ENCODE measurements at places on chromosomes 4 and X.

DNA sequence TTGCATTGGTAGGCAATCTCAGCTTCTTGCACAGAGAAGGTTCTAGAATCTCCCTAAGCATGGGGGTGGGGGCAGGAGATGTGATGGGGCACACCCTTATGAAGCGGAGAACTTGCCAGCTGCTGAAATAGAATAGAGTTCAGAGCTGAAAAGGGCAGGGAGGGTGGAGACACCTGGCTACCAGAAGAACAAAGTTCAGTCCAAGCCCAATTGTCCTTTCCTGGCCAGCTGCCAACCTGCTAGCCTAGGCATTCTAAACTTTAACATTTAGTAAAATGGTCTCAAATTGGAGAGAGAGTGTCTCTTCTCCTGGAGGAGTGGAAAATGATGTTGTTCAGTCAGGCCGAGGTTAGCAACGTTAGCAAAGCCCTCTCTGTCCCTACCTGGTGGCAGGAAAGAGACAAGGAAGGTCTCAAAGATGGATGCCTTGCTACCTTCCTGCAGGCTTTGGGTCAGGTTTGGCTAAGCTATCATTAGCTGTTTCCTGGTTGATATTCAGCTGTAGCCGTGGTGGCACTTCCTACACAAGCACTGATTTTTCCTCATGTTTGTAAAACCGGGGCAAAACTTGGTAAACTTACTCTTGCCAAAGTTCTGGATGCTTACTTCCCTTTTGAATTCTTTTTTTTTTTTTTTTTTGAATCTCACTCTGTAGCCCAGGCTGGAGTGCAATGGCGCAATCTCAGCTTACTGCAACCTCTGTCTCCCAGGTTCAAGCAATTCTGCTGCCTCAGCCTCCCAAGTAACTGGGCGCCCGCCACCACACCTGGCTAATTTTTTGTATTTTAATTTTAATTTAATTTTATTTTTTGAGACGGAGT is 34.7 kb upstream of the NYX start:
- no peak for DNase-seq

GRCh38 chrX:23332101-23332887 is 2.4 kb upstream of the PTCHD1 start:
- no peak for DNase-seq

DNA sequence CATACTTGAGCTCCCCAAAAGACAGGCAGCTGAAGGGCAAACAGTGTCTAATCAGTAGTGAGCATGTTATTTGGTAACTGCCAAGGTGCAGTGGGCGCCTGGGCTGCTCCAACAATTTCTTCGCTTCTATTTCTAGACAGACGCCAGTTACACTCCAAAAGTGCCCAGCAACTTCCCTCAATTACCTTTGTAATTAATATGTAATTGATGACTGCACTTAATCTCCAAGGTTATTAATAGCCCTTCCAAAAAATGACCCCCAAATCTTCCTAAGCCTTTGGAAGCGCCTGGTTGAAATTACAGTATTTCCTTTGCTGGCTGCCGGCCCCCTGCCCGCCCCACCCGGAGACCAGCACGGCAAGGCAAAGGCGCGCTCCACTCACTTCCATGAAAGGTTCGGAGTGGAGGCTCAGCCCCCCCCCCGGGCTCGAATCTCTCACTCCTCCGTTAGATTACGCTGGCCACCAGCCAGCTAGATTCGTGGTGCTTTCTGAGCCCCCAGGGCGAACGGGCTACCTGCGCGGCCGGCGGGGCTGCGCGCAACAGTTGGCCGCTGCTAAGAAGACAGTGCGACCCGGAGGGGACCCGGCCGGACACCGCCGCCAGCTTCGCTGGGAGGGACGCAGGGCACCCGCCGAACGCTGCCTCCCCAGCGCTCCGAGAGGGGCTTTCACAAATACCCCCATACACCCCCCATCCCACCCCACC is 1.9 kb downstream of the GPC4 start:
- no peak for DNase-seq

- DNase-seq = no peak
Measured at GRCh38 chr4:7967501-7968261, 28.0 kb upstream of the AFAP1 start.

- DNase-seq = no peak
Measured at GRCh38 chr4:37765741-37766140, 60.7 kb upstream of the PGM2 start.

GRCh38 chrX:44992775-44993174 is 119.8 kb downstream of the KDM6A start:
- DNase-seq = no peak

GRCh38 chrX:16002185-16002584 is 121.2 kb upstream of the GRPR start:
- DNase-seq = no peak

DNA sequence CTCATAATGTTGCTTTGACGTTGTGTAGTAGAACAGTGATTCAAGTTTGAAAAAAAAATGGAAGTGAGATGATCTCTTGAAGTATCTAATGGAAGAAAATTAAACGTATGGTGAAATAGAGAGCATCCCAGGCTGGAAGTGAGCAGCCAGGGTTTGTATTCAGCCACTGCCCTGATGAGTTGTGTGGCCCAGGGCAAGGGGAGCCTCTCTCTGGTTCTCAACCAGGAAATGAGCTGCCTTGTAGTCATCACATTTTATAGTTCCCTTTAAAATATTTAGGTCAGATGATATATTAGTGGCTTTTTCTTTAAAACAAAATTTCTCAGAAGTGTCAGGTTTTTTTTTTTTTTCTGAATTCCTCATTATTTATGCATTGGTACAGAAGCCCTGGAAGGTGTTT is 150.3 kb downstream of the GPAT3 start:
- DNase-seq = no peak

DNA sequence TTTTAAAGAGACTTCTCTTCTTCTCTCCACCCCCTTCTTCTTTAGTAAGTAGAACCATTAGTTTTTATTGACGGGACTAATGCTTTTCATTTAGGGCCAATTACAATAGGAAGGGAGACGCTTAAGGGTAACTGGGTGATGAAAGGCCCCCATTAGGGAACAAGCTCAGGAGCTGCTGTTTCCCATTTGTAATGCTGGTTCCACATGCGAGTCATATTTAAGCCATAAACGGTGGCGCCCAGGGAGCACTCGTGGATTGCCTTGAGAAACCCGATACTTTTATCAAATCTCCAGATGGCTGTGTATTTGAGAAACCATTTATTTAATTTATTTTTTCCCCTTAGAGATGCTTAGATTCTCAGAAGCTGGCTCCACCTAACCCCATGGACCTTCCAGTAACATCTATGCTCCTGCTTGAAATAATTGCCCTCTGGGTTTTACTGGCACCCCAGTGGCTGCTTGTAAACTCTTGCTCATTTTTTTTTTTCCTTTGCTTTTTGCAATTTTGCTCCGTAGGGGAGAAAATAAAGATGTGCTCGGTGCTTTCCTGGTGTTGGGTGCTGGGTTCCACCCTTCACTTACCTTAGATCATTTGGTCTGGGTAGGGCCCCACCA is 124.2 kb upstream of the MSX1 start:
- no peak for DNase-seq

GRCh38 chr4:147944249-147944648 is 212.4 kb downstream of the ARHGAP10 start:
- DNase-seq = no peak

GRCh38 chr4:8010618-8011017 is 71.0 kb upstream of the AFAP1 start:
- DNase-seq = no peak

DNA sequence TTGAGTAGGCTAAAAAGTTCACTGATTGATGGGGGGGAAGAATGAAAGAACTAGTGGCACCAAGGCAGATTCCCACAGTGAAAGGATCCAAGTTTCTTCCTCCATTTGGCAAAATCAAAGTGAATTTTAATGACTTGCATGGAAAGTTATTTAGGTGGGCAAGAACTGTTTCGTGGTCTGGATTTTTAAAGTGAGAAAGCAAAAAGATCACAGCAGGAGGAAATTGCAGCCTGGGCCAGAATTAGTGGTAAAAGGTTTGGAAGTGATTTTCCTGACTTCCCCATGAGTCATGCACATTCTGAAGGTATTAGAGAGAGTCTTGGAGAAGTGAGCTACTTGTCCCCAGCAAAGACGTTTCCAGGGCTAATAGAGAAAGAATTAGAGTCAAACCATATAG is 207.8 kb downstream of the ANTXR2 start:
- DNase-seq = no peak

GRCh38 chr4:114017120-114017917 is 37.9 kb upstream of the ARSJ start:
- no peak for DNase-seq

DNA sequence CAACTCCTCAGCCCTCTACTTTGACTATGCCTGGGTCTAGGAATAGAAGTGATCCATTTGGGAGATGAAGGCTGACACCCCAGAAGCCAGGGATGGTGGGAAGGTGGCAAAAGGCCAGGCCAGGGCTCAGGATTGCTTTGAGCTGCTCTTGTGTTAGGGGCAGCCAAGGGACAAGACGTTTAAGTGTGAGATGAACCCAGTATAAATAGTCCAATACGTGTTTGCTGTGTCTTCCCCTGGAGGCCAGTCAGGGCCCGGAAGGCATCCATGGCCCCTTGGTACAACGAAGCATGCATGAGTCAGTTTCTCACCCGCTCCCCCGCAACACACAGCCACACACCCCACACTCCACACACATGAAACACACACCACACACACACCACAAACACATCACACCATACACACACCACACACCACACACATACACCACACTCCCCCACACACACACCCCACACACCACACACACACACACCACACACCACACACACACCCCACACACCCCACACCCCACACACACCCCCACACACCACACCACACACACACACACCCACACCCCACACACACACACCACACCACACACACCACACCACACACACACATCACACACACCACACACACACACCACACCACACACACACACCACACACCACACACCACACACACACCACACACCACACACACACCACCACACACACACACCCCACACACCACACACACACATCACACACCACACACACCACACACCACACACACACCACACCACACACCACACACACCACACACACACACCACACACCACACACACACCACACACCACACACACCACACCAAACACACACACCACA is 5.1 kb downstream of the STARD8 start:
- no peak for DNase-seq

DNA sequence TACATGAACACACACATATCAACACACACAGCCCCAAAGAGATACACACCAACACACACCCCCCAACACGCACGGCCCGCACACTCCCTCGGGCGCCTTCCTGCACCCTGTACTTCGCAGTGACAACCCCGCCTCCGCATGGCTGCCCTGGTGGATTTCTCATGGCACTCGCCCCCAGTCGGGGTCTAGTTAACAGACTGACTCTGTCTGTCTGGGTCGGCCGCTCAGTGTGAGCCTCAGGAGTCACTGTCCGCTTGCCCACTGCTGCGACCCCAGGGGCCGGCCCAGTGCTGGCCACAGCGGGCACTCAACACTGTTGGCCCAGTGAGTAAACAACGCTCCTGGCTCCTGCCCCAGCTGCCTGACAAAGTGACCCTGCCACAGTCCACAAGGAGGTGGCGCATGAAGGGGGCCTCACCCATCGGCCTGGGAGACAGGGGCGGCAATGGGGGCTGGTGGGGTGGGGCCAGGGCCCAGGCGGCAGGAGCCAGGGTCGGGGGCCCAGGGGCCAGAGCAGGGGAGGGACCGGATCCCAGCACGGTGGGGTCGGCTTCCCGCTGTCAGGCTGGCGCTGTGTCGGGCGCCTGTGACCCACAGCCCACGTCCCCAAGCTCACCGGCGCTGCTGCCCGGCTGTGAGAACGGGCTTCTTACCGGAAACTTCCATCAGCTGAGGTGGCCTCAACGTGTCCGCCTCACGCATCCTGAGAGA is 40.2 kb upstream of the MAN2B2 start:
- DNase-seq = no peak

DNA sequence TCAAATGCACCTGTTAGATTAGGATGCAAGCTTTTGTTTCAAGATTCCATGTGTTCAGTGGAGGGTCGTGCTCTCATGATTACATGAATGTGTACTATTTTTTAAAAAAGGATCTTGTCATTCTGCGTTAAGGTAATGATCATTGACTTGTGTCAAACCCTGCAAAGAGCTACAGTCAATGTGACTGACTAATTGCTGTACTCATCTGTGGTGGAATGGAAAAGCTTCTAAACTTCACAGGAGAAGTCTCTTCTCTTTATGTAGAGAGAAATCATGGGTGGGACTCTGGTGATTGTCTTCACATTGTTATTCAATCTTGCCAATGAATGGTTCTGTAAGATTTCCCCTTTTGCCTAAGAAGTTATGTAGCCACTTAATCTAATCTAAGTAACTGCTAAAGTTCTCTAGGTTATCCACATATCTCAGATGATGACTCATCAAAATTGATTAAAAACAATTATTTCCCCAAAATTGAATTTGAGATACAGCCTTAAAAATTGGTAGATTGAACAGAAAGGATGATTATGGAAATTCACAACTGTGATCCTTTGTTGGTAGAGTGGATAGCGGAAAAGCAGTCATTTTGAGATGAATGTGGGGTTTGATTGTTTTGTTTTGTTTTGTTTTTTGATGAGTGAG is 6.7 kb downstream of the MAGEE1 start:
- no peak for DNase-seq

DNA sequence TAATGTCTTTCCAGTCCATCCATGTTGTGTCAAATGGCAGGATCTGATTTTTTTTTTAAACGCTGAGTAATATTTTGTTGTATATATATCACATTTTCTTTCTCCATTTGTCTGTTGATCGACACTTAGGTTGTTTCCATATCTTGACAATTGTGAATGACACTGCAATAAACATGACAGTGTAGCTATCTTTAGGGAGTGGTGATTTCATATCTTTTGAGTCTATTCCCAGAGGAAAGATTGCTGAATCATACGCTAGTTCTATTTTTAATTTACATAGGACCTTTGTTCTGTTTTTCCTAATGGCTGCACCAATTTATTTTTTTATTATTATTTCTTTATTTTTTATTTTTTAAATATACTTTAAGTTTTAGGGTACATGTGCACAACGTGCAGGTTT is 470.7 kb downstream of the CCSER1 start:
- no peak for DNase-seq

- no peak for DNase-seq
Measured at GRCh38 chr4:84495794-84496261, 3.3 kb downstream of the NKX6-1 start.

GRCh38 chr4:132593717-132594400 is 555.2 kb upstream of the PCDH10 start:
- no peak for DNase-seq

- no peak for DNase-seq
Measured at GRCh38 chr4:140755774-140756318, 339 bp downstream of the TBC1D9 start.

- DNase-seq = no peak
Measured at GRCh38 chrX:16304751-16305150, 137.5 kb downstream of the MAGEB17 start.

DNA sequence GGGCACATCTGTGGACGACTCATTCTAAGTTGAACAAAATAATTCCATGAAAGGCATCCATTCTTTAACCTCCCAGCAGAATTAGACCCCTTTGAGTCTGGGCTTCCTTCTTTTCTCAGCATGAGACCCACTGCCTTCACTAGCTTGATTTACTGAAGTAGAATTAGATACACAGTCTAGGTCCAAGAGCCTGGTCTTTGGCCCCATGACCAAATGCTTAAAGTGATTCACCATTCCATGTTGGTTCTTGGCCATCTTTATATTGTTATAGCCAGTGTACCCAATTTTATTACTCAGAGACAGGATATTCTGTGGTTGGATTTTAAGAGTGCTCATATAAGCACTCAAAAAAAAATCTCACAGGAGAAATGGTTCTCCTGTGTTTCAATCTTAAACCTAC is 155.3 kb upstream of the GPC4 start:
- no peak for DNase-seq
